ENCODE measurements at places on chromosomes 12 and 14.

DNA sequence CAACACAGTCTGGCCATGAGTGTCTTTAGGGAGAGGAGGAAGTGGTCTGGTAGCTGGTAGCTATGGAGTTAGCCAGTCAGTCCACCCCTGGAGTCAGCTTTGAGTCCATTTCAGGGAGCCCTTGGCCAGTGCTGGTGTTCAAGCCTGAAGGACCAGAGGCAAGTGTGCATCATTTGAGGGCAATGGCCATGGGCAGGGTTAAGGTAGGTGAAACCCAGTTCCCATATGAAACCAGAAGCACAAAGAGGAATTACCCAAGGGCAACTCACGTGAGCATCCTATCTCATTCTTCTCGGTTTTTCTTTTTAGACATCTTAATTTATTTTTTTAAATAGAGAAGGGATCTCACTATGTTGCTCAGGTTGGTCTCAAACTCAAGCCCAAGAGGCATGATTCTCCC, 61.3 kb upstream of the ACTN1 start:
- DNase-seq = no peak

GRCh38 chr14:51058382-51058781, 36.5 kb downstream of the TRIM9 start:
- DNase-seq = no peak

DNA sequence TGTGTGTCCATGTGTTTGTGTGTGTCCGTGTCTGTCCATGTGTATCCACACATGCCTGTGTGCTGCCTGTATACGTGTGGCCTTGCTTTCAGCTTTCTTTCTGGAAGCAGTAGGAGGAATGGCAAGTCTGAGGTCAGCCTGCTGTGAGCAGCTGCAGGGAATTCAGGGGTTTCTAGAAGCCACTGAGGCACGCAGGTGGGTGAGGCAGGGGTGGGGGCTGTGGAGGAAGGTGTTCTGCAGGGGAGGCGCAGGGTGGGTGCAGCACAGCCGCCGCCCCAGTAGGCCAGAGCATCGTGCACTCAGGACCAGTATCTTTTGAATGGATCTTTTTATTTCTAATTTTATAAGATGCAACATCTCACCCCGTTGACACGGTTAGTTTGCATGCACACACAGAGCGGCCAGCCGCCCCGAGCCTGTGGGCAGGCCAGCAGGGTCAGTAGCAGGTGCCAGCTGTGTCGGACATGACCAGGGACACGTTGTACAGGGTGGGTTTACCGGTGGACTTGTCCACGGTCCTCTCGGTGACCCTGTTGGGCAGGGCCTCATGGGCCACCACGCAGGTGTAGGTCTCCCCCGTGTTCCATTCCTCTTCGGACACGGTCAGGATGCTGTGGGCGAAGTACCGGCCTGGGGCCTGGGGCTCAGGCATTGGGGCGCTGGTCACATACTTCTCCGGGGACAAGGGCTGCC, 327.7 kb downstream of the TMEM121 start:
- no peak for DNase-seq

GRCh38 chr12:57454566-57455373, at the start of gene INHBE:
INHBE (plus strand) TSS chr12:57455307; CDS start chr12:57455537, 230 bp downstream.
- no peak for DNase-seq

DNA sequence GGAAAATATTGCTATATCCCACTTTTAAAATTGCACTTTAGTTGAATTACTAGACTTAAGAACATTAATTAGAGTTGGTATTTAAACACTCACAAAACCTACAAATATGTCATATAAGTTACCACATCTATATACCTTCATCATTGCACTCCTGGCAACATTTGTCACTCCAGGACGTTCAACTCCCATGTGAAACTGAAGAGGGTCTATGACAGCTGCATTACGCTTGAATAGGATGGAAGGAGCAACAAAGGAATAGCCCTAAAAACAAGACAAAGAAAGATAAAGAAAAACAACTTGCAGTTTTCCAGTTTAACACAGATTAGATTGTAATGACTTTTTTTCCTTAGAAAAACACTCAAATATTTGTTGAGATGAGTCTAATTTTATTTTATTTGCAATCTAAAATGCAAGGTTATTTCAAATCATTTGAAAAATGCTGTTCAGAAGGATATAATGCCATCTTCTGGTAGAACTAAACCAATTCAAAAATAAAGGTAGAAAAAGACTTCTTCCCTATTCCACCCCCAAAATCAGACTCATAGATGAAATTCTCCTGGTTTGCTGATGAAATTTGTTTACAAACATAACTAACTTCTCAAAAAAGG, 84.3 kb upstream of the TTC7B start:
- DNase-seq = peak; percentile 25

DNA sequence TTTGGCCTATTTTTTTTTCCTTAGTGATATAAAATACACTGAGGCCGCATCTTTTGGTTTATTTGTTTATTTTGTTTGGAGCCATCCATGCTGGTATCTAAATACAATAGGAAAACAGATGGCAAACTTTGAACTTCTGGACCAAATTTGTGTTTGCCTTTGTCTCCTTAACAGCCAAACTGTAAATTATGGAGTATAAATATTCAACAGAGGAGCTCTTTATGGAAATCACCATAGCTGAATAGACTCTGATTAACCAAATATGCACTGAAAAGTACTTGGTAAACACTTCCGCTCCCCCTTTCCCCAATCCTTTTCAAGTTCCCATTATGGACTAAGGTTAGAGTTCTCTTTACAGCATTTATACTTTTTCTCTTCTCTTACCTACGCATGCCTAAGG, 80.5 kb downstream of the TESC start:
- DNase-seq = no peak

GRCh38 chr14:50335989-50336824, 24.1 kb downstream of the DMAC2L start:
- peak; percentile 73 for DNase-seq

- no peak for DNase-seq
Observed at GRCh38 chr14:96806836-96807235, 9.7 kb downstream of the VRK1 start.

DNA sequence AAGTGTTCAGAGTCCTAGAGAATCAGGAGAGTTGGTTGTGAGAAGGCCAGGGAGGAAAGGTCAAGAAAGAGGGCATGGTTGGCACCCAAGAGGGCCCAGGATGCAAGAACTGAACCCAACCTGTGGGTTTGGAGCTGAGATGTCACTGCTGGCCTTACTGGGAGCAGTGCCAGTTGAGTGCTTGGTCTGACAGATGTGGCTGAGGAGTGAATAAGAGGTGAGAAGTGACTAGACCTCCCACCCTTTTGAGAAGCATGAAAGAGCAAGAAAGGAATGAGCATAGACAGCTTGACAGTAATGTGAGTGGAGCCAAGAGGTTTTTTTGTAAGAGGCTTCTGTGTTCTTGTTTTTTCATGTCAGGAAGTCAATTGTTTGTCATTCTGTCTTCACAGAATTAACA, 95.3 kb downstream of the FGD4 start:
- no peak for DNase-seq

GRCh38 chr12:64028541-64028940, 184.0 kb downstream of the SRGAP1 start:
- no peak for DNase-seq

DNA sequence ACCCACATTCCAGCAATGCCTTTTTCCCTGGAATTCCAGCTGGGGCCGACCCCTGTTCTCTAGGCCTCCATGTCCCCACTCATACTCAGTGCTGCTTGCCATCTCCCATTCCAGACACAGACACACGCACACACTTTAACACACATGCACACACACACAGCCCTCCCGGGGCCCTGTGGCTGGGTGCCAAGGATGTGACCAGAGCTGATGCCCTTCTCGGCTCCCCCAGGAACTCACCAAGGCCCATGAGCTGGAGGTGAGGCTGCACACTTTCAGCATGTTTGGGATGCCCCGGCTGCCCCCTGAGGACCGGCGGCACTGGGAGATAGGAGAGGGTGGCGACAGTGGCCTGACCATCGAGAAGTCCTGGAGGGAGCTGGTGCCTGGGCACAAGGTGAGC, 4.3 kb downstream of the PLEKHG6 start:
- no peak for DNase-seq

DNA sequence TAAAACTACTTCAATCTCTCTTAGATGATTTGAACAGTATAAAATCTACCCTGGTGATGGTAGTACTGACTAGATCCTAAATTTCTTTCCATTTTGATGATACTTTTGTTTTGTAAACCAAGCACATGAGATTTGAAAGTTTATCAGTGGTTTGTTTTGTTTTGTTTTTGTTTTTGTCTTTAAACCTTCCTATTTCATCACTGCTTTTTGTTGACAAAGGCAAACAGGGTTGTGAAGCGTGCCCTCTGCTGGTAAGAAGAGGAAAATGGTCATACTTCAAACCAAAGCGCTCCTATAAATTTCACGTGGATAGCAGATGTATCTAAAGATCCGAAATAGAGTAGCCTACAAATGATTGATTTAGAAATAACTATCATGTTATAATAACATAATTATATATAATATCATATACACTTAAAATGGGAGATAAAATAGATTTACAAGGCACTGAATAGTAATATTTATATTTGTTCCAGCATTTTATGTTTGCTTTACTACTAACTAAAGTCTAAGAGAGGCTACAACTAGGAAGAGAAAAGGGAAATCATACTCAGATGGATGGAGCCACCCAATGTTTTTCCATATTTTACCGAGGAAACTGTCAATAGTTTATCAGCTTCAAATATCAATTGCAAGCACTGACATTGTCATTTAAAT, 254.0 kb upstream of the USP15 start:
- peak; percentile 9 for DNase-seq

DNA sequence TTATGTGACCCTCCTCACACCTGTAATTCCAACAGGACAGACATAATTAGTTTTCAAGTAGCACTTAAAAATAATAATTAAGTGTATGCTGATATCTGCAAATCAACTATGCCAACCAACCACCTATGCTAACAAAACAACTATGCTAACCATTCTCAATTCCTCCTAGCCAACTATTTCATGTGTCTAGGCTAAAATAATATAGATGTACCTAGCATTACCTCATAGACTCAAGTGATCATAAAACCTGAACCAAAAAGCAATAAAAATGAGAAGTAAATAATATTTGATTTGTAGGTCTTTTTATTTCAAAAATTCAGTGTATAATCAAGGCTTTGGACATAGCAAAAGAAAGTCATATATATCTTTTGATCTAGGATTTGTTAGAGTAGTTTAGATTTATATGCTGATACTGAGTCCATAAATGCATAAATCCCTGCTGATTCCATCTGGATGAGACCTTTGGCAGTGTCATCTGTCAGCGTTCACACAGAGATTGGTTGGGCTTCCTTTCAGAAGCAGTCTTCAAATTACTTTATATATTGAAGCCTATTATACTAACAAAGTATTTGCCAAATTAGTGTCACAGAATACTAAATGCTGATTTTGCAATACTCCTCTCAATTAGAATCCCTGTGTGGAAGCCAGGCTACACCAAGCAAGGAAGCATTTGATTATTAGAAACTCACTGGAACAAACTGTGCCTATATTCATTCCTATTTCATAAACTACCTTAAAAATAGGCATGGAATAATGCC, 101.4 kb upstream of the PPM1H start:
- no peak for DNase-seq

DNA sequence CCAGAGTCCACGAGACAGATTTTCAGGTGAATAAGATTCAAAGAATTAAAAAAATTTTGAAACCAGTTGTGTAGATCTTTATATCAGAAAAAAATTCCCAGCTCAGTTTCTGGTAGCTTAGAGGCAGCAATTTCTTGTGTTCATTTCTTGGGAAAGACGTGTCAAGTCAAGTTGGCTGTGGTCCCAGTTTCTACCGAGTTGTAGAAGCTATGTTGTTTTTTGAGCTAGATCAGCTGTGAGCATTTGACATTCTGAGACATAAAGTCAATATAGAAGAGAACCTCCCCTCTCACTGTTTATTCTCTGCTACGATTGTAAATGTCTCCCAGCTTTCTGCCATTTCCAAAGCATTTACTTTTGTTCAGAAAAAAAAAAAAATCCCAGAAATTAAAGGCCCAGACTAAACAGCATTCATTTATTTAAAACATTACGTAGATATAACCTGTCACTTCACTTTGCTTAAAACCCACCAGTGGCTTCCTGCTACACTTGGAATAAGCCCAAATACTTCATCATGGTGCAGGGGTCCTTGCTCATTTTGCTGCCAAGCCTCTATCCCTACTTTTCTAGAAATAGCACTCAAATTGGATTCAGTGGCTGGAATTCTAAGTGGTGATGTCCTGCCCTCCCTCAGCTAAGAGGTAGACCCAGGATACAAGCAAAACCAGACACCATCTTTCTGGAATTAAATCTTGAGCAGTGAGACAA, 20.6 kb upstream of the PYGL start:
- DNase-seq = peak; percentile 15

DNA sequence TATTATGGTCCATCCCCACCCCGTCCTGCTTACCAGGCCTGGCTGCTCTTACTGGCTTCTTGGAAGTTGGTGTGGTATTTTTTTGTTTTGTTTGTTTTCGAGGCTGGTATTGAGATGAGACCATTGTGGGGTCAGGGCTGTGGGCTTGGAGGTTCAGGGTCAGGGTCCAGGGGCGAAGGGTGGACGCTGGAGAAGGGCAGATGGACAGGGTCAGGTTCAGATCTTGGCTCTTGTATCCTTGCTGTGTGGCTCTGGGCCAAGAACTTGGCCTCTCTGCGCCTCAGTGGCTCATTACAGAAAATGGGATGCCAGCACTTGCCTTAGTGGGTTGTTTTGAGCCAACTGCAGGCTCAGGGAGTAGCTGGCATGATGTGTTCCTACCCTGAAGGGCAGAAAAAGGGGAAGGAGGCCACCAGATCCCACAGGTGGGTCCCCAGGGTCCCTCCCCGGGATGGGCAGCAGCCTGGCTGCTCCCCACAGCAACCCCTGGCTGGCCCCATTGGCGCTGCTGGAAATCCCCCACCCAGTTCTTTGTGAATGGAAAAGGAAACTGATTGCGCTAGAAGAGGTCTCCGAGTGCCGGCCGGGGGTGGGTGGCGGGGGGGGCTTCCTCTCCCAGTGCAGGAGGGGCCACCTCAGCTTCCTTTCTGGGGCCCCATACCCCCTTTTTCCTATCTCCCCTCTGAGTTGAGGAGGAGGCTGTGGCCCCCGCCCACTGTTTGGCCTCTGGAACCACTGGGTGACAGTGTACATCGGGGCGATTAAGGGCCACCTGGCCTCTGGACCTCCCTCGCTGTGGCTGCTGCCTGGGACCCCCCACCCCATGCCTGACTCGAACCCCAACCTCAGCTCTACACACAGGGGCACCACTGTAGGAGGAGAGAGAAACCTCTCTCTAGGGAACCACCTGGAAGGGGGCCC, 25.0 kb downstream of the SH2B3 start:
- no peak for DNase-seq

GRCh38 chr12:42756841-42757623, 167.5 kb upstream of the PRICKLE1 start:
- DNase-seq = no peak

DNA sequence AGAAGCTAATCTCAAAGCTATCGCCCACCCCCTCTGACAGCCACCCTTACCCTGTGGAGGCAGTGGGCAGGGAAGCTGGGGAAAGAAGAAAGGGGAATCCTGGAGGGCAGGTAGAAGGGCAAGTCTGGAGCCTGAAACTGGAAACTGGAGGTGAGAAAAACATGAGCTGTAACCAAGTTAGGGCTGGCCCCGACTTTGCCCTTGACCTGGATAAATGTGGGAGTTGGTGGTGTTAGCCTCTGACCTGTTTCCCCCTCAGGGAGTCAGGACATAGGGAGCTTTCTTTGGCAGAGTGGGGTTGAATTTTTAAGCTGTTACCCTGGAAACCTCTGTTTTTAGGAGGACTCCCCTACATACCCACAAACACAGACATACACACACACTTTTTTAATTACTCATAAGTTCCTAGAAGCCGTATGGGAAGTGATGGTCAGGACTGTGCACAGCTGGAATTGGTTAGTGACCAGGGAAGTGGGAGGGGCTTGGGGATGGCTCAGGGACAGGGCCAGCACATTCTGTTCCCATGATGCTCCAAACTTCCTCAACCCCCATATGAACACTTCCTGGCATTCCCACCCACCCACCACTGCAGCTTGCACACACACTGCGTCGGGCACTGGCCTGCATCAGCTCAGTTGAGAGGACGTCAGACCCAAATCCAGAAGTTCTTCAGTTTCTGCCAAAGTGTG, 5.0 kb upstream of the MMP19 start:
- peak; percentile 4 for DNase-seq
